Left lung (tissue), 14 donors: ENCODE measurements at places on chromosomes 4 and X.
A peak's percentile ranks its signal among the peaks of the same experiment; 100 is the strongest.

GRCh38 chr4:39713691-39714090, 15.8 kb downstream of the UBE2K start:
- DNase-seq = no peak

- DNase-seq = no peak
Measured at GRCh38 chrX:153924149-153924861, 1.8 kb downstream of the ARHGAP4 start.

GRCh38 chrX:112761242-112762207, 79.1 kb downstream of the AMOT start:
- DNase-seq = no peak

- DNase-seq = no peak
Measured at GRCh38 chrX:134251241-134251640, 14.3 kb downstream of the CCDC160 start.

DNA sequence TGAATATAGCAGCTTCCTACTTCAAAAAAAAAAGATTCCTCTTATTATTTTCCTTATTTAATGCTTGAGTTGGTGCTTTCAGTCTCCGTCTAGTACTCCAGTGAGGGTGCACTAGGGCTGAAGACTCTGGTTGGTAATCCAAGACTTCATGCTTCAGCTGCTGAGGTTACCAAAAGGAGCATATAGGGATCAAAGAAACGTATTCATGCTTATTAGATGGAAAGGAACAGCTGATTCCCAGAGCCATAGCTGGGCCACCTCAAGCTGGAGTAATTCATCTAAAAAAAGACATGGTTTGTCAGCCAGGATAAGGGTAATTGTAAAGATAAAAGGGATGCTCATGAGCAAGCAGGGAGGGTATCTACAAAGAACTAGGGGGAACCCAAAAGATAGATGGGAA, 131.7 kb upstream of the FAM47B start:
- no peak for DNase-seq

GRCh38 chrX:5306654-5307121, 922.0 kb downstream of the NLGN4X start:
- DNase-seq = no peak

GRCh38 chr4:126799971-126800574, 832.7 kb upstream of the INTU start:
- DNase-seq = peak; percentile 14

GRCh38 chr4:54767376-54767775, 109.6 kb downstream of the KIT start:
- DNase-seq = no peak

GRCh38 chr4:100049872-100050271, 99.8 kb upstream of the H2AZ1 start:
- no peak for DNase-seq

DNA sequence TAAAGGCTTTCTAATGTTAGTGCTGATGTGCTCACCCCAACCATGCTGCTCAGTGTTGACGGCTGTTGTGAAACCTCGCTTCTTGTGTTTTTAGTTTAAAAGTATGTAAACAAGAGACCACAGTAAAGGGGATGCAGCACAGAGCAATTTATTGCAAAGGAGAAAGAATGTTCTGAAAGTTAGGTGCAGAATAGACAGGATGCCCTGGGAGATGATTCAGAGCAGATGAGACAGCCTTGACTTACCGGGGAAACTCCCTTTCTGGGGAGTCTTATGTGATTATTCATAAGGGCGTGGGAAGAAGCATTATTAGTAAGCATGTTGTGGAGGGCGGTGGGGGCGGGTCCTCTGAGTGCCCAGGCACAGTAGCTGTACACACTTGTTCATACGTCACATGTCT, 47.7 kb downstream of the EVC start:
- DNase-seq = no peak

DNA sequence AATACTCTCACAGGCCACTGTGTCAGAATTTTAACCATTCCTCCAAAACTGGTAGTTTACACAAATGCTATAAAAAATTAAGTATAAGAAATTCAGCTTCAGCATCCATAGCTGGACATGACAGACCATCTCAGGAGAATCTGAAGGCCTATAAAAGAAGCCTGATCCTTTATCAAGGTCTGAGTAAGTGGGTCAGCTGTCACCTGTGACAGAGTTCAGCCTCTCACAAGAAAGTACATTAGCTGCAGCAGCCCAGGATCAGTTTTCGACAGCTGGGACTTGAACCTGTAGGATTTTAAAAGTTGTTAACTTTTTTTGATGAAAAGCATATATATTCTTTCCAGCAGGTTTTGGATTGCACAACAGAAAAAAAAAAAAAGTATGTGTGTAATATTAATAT, 60.7 kb downstream of the PPP3CA start:
- DNase-seq = no peak

- no peak for DNase-seq
Measured at GRCh38 chr4:176422511-176422910, 102.7 kb downstream of the SPCS3 start.

DNA sequence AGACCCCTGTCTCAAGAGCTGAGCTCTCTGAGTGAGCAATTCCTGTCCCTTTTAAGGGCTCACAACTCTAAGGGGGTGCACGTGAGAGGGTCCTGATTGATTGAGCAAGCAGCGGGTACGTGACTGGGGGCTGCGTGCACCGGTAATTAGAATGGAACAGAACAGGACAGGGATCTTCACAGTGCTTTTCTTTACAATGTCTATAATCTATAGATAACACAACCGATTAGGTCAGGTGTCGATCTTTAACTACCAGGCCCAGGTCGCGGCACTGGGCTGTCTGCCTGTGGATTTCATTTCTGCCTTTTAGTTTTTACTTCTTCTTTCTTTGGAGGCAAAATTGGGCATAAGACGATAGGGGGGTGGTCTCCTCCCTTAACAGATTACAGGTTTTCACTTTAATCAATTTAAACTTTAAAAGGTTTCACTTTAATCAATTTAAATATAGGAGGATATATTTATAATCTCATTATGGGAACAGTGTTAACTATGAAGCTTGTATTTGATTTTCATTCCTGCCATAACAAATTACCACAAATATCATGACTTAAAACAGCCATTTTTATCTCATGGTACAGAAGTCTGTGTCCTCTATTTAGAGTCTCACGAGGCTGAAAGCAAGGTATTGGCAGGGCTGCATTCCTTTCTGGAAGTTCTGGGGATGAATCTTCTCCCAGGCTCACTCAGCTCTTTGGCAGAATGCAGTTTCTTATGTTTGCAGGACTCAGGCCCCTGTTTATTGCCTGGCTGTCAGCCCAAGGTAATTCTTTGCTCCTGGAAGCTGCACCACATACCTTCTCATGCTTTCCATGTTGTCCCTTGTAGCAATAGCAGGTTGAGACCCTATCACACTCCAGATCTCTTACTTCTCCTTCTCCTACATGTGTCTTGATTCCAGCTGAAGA, 5.2 kb downstream of the SPATA4 start:
- DNase-seq = no peak

DNA sequence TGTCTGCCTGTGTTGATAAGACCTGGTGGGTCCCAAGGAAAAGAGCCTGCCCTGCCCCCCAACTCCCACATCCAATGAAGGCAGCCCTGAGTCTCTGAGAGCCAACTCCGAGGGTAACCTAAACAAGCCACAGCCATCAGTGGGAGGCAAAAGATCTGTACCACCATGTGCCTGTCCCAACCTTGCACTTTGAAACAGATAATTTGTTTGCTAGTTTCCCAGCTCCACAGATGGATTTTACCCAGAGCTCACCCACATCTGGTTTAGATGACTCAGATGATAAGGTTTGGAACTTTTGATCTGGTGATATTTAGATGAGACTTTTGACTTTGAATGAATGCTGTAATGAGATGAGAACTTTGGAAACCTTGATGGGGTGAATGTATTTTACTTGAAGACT, 246.0 kb upstream of the PSAPL1 start:
- DNase-seq = peak; percentile 9

DNA sequence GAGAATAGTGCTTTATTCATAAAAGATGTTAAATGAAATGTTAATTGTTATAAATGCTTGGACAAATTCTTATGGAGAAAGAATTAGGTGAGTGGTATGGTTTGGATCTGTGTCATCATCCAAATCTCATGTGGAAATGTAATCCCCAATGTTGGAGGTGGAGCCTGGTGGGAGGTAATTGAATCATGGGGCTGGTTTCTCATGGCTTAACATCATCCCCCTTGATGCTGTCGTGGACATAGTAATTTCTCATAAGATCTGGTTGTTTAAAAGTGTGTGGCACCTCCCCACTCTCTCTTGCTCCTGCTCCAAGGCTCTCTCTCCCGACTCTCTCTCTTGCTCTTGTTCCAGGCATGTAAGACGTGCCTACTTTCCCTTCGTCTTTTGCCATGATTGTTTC, 22.5 kb downstream of the GYPE start:
- DNase-seq = no peak

DNA sequence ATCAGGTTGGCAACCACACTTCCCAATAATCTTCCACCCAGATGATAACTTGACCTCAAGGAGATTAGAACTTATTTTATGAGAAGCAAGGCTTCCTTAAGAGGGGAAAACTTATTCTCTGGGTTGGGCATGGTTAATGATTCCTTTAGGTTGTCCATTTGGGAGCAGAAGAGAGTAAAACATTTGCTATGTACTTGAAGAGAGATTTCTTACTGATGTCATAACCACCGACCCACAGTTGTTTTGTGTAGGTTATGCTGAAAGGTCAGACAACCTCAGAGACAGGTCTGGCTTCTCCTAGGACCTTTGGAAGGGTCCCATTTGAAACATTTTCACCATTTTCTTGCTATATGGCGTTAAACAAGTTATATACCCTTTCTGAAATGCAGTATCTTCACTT, 56.1 kb downstream of the FAM114A1 start:
- no peak for DNase-seq

GRCh38 chr4:94452476-94453371, 982 bp downstream of the PDLIM5 start:
- DNase-seq = peak; percentile 44

DNA sequence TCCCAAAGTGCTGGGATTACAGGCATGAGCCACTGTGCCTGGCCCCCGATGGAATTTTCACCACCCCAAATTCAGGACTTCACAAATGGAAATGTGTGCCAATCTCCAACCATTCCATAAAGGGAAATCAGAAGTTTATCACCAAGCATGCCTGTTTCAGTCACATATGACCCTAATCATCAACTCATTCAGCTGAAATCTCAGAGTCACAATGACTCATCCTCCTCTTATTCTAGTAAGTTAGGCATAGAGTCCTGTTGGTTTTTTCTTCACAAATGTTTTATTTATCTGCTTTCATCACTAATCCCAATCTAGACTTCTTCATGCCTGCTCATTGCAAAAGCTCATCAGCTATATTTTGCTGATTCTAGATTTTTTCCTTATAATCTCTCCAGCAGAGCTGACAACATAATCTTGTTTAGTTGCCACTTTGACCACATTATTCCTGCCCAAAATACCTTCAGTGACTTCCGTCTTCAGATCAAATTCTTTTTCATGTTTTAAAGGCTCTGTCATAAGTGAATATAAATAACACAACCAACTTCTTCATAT, 83.3 kb downstream of the SLC7A11 start:
- no peak for DNase-seq

- no peak for DNase-seq
Measured at GRCh38 chr4:38377195-38377594, 286.8 kb upstream of the KLF3 start.
